ENCODE measurements at places on chromosomes 7 and 10.

GRCh38 chr7:77877791-77878190 is 79.2 kb downstream of the PHTF2 start:
- DNase-seq, result peak; percentile 31

DNA sequence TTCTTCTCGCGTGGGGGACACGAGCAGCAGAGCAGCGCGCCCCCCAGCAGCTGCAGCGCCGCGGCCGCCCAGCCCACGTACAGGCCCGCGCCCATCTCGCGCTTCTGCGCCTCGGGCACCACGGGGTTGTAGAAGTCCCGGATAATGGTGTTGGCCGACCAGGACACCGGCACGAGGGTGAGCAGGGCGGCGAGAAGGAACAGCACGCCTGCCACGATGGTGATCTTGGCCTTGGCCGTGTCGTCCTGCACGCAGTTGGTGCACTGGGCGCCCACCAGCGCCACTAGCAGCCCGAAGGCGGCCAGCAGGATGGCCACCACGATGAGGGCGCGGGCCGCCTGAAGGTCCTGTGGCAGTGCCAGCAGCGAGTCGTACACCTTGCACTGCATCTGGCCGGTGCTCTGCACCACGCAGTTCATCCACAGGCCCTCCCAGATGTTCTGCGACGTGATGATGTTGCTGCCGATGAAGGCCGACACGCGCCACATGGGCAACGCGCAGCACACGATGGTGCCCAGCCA is 529 bp downstream of the CLDN3 start:
- no peak for DNase-seq

DNA sequence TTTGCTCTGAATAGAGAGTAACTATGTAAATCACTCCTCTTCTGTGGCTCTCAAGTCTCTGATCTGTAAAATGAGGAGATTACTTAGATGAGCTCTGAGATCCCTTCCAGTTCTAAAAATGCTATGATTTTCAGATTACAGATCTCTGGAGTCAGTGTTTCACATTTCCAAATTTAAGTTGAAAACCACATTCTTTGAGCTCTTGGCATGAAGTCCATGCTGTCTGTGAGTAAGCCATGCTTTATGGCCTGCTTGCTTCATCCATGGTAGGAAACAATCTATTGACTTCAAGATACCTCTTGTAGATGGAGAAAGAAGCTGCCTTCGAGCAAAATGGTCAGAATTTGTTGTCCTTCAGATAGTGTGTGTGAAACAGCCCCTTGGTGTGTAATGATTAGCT is 64.9 kb downstream of the CELF2 start:
- DNase-seq, result no peak

DNA sequence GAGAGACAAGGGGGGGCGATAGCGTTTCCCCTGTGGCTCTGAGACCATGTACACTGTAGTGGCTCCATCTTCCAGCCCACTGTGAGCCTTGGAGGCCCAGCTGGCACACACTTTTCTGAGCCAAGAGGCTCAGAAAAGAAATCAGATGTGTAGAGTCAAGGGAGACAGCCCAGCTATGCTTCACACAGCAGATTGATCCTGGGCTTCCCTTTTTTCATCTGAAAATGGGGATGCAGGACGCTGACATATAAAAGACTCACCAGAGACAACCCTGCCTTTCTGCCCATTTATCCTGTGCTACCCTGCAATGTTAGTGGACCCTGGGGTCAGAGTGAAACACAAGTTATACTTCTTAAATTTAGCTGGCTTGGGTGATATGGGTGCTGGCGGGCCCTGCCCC is 14.3 kb downstream of the TMEM273 start:
- no peak for DNase-seq

GRCh38 chr7:154302380-154302779 is 250.2 kb downstream of the DPP6 start:
- DNase-seq, result no peak

- no peak for DNase-seq
Measured at GRCh38 chr10:95935429-95935828, 27.7 kb downstream of the CC2D2B start.

- DNase-seq, result no peak
Measured at GRCh38 chr10:16933783-16934182, 116.6 kb upstream of the RSU1 start.

DNA sequence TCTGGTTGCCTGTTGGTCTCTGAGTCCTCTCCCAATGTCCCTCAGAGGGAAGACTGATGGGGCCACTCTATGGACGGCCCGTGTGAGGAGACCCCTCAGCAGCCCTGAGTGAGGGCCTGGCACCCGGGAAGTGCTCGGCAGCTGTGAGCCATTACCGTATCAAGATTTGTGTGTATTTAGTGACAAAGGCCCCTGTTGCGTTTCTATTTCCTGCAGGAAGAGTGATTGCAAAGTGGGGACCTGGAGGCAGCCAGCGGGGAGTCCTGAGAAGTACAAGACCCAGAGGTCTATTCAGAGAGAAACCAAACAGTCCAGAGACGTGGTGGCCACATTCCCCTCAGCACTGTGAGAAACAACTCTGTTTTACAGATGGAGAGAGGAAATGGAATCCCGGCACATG is 51.1 kb upstream of the CHST15 start:
- no peak for DNase-seq

- no peak for DNase-seq
Measured at GRCh38 chr7:25839084-25839769, 312.8 kb upstream of the NFE2L3 start.

DNA sequence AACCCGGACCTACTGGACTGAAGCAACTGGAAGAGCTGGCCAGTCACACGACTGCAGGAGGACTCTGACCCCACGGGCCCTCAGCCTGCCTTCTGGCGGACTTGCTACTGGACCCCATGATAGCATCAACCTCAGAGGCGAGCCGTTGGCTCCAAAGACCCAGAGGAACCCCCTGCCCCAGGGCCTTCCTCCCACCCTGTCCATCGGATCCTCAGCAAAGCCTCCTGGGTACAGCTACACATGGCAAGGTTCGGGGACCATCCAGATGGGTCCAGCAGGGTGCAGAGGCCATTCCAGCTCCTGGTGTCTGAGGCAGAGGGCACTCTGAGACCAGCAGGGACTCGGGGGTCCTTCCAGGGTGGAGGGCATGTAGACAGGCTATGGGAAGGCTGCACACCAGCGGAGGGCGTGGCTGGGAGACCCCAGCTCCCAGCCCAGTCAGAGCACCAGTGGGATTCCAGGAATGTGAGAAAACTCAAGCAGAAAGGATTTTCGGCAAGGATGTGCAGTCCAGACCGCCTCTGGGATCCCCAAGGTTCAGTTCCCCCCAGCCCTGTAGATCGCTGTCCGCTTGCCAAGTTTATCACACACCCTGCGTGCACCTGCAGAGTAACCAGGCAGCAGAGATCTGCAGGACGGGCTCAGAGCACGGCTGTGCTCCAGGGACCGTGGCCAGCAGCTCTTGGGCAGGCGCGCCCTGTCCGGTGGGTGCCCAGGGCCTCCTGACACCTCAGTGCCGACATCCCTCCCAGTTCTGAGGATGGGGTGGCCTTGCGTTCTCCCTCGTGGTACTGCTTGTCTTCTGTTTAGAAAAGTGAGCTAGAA is 89.8 kb upstream of the PPP2R2D start:
- no peak for DNase-seq

- no peak for DNase-seq
Measured at GRCh38 chr10:44316187-44316921, 68.5 kb downstream of the CXCL12 start.

- DNase-seq, result no peak
Measured at GRCh38 chr10:48701941-48702340, 17.3 kb downstream of the WDFY4 start.

- no peak for DNase-seq
Measured at GRCh38 chr7:111264111-111264868, 173.4 kb downstream of the LRRN3 start.

DNA sequence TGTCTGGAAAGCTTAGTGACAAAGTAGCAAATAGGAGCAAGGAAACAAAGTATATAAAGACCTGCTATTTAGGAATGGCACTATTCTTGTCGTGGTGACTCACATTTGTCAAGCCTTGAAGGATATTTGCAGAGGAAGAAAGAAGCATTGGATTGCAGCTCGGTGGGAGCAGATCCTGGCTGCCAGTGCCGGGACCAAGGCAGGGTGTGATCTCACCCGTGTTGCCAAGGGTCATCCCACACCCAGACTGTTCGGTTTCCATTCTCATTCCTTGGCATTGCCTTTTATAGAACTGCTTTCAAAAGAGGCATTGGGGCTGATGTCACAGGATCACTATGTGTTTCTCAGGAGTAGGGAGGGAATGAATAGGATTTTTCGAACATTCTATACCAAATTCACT is 176.2 kb downstream of the GALNT17 start:
- DNase-seq, result no peak

GRCh38 chr10:11724938-11725776 is 17.0 kb upstream of the ECHDC3 start:
- no peak for DNase-seq

DNA sequence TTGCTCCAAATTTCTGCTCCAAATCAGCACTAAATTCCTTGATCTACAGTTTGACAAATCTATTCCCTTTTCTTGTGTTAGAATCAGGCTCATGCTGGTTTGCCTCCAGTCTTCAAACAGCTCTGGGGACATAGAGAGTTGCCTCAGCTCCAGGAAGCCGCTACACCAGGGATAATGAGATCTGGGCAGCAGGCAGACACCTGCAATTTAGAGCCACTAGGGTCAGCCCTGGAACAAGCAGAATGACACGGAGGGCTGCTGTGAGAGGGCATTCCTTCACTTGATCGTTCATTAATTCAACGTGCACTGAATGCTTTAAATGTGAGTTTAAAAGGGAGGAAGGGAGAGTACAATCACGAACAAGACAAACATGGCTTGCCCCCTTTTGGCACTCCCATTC is 3.7 kb upstream of the ELMO1 start:
- no peak for DNase-seq

GRCh38 chr10:6279540-6280267 is 77.0 kb downstream of the PFKFB3 start:
- no peak for DNase-seq

GRCh38 chr7:135076882-135077281 is 71.0 kb upstream of the TMEM140 start:
- no peak for DNase-seq

DNA sequence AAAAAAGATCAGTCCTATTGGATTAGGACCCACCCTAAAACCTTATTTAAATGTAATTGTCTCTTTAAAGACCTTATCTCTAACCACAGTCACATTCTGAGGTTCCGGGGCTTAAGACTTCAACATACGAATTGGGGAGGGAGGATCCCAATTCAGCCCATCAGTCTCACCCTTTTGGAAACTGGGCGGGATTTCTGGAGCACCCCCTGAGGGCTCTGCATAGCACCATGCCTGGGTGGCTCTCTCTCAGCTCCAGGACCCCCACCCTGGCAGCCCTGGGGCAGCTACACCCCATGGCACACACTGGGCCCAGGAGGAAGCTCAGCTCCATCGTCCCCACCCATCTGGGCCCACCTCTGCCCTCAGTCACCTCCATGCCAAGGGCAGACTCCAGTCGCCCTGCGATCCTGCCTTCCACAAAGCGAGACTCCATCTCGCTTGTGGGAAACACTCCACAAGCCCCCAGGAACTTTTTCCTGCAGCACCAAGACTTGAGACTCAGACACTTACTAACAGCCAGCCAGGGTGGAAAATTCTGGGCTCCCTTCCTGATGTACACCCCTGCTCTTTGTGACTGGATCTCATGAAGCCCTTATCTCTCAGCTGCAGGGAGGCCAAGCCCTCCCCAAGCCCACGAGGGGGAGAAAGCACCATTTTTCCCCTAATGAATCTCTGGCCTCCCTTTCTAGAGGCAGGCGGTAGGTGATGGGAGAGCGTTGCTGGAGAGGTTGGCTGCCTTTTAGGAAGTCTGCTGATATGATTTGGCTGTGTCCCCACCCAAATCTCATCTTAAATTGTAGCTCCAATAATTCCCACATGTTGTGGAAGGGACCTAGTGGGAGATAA is 90.8 kb upstream of the KDM7A start:
- no peak for DNase-seq

DNA sequence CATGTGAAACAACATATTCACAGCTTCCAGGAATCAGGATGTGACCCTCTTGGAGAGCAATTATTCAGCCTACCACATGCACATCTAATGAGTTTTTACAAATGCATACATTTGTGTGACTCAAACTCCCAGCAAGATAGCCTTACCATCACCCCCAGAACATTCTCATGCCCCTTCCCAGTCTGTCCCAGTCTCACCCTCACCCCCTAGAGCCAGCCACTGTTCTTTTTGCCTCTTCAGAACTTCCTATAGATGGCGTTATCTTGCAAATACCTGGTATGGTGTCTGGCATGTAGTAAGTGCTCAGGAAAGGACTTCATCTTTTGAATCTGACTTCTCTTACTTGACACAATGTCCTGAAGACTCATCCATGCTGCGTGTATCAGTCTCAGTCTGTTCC is 23.9 kb upstream of the AOC1 start:
- no peak for DNase-seq
